RCC 7860 (cell line): ENCODE measurements at places on chromosomes 13 and 19.

- DNase-seq: no peak
Observed at GRCh38 chr19:36032251-36033104, at the start of gene CLIP3. CLIP3 (minus strand) TSS chr19:36032873; CDS start chr19:36032357, 516 bp downstream.

DNA sequence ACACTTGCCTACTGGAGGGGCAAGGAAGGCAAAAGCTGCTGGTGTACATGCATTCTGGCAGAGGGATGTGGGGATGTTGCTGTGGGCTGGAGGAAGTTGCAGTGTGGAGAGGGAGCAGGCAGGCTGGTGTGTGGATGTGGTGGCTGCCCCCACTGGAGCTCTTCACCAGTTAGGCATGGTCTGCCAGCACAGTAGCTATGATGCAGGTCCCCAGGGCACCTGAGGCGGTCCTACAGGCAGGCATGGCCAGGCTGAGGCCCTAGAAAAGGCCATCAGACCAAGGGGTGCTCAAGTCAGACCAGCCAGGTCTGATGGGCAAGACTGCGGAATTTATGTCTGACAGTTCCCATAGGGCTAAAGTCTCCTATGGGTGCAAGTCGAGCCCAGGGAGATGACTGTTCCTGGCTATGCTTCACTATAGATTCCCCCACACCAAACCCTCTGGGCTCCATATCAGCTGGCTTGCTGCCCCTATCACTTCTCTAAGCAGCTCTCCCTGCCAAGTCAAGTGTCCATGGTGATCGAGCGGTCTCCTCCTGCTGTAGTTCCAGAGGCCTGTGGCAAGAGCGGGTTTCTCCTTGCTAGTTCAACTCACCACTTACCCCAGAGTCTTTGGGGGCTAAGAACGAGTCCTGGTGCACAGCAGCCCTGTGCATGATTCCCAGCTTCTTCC, 473.1 kb downstream of the TDRD3 start:
- no peak for DNase-seq

DNA sequence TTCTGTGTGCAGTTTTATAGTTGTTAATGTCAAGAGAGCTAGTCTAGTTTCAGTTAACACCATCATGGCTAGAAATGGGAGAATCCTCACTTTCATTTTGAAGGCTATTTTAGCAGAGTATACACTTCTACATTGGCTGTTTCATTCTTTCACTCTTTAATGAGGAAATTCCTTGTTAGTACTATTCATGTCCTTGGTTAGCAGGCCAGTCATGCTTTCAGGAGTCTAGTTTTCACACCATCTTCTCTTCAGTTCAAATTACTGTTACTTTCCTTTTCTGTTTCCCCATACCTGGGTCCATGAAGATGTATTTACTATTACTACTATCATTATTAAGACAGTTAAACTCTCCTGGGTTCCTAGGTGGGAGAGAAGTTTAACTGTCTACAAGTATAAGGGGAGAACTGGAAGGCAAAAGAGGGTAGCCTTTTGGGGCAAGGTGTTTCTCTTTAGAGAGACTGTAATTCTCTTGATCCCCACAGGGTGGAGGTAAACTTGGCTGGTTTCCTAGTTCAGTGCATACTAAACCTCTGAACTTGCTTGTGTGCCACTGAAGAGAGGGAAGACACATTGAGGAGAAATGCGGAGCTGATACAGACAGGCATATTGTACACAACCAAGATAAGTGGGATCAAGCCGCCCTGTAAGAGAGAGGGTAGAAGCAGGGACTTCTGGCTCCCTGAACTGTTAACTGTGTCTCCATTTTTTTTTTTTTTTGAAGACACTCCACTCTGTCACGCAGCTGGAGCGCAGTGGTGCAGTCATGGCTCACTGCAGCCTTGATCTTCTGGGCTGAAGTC, 41.3 kb upstream of the IGFL4 start:
- peak; percentile 34 for DNase-seq

DNA sequence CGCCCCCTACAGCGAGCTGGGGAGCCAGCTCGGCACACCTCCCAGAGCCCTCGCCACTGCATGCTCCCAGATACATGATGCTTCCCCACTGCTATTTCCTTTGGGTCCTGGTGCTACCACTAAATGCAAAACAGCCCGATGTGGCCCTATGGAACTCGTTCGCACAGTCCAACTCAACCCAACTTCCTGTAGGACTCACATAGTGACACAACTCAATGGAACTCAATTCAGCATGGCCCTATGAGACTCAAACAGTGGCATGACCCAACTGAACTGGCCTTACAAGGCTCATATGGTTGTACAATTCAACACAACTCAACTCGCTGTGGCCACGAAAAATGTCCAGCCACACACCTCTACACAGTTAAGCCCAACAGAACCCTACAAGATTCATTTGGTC, 3.5 kb downstream of the KCNA7 start:
- no peak for DNase-seq

GRCh38 chr19:18029617-18030338, 21.8 kb downstream of the ARRDC2 start:
- DNase-seq: no peak

DNA sequence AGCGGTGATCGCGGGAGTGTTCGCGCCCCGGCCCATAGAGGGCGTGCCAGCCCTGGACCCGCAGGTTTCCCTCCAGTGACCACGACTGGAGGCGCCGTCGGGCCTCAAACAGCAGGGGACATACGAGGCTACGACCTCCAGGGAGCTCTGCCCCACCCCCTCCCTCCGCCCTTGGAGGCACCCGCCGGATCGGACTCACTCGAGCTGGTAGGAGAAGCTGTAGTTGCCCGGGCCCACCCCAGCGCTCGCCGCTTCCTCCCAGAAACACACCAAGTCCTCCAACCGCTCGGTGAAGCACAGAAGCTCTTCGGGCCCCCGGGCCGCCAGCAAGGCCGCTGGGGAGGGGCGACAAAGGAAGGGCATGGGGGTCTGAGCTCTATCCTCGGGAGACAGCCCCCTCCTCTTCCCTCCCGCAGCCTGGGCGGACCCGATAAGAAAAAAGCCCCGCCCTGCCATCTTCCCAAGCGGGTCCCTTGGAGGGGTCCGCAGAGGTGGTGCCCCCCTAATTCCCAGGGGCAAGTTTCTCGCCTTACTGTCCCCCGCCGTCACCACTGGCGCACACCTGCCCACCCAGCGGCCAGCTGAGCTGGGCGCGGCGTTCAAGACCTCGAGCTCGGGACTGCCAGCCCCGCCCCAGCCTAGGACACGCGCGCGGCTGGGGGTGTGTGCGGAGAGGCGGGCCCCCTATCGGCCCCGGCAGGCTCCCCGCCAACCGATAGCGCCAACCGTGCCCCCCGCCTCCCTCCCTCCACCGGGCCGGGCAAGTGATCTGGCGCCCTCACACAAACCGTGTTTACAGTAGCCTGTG, 1.0 kb downstream of the EPOR start:
- no peak for DNase-seq

DNA sequence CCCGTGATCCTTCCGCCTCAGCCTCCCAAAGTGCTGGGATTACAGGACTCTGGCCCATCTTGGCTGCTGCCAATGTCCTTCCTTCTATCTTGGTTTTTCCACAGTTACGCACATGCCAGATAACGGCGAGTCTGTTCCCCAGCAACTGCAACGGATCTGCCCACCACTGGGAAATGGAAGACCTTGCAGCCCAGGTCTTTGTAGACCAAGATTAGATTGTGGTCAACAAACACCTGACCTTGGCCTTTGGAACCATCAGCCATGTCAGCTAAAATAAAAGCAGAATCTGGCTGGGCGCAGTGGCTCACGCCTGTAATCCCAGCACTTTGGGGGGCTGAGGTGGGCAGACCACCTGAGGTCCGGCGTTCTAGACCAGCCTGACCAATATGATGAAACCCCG, 10.4 kb upstream of the LDLR start:
- DNase-seq: no peak

- no peak for DNase-seq
Observed at GRCh38 chr13:91534996-91535395, 136.6 kb downstream of the GPC5 start.

- DNase-seq: no peak
Observed at GRCh38 chr13:46478651-46479050, 74.3 kb upstream of the LRCH1 start.

- DNase-seq: no peak
Observed at GRCh38 chr19:6768236-6768785, 1.1 kb upstream of the SH2D3A start.

- no peak for DNase-seq
Observed at GRCh38 chr19:2039959-2040646, 10.9 kb downstream of the MKNK2 start.

- DNase-seq: no peak
Observed at GRCh38 chr13:75514080-75514995, 23.3 kb downstream of the COMMD6 start.

GRCh38 chr19:6765738-6766356, 1.4 kb downstream of the SH2D3A start:
- DNase-seq: peak; percentile 53

GRCh38 chr19:4130744-4131438, 7.0 kb upstream of the MAP2K2 start:
- DNase-seq: peak; percentile 43

GRCh38 chr19:2579678-2580280, 103.9 kb downstream of the GADD45B start:
- no peak for DNase-seq

DNA sequence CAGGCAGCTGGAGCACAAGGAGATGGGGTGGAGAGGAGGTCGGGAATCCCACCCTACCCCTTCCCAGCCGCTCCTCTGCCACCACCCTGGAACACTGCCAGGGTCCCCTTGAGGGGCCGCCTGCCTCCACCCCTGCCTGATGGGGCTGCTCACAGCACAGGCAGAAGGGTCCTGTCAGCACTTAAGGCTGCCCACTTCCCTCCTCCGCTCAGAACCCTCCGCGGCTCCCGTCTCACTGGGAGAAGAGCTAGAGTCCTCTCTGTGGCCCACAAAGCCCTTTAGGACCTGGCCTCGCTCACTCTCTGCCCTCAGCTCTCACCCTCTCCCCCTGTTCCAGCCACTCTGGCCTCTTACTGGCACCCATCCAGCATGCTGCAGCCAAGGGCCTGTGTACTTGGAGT, 3.4 kb upstream of the POLD1 start:
- no peak for DNase-seq

DNA sequence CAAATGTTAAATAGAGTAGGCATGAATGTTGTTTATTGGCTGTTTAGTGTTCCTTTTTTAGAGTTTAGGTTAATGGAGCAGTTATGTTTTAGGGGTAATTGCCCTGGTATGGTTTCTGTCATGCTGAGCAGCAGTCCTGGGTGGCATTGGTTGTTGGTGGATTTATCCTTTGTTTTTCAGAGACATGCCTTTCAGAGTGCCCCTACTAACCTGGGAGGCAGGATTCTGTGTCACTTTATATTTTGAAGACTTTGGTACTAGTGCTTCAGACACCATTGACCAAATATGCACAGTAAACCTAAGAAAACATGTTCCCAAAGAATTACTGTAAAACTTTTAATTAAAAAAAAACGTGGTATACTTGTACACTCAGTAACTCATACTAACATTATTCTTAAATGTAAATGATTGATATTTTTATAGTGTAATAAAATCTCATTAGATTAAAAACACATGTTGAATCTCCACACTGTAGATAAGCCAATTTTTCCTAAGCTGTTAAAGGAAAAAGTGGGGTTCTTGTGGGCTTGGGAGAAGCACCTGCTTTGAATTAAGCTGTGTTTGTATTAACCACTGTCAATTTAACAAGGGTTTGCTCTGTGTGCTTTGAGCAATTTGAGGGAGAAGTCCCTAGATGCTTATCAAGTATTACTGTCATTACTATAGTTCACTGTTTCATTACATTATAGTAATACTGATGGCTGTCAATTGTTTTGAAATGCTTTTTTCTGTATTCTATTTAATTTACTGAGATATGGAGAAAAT, 133.2 kb downstream of the LMO7 start:
- DNase-seq: no peak

- DNase-seq: no peak
Observed at GRCh38 chr19:15173746-15174404, 26.9 kb downstream of the NOTCH3 start.
